ENCODE measurements at places on chromosomes 1 and 21.

DNA sequence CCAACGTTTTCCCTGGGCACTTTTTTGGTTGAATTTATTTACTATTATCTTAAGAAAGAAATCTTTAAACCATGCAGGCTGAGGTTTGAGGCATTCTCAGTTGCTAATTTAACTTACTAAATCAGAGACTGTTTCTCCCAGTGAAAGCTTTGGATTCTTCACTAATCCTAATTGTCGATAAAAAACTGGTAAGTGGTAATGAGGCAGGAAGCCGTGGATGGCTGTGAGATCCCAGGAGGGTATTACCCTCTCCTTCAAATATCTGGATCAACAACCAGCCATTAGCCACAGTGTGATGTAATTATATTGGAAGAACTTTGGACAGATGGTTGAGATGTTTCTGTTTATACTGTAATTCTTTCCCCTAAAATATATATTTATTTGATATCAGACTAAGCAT is 485.0 kb downstream of the DISC1 start:
- DNase-seq: no peak

- no peak for DNase-seq
These were observed 280.4 kb downstream of the HLX start for GRCh38 chr1:221159608-221160007.

- DNase-seq: no peak
These were observed 72.0 kb downstream of the NPHP4 start for GRCh38 chr1:5920201-5920600.

- DNase-seq: peak; percentile 74
These were observed 141.2 kb downstream of the SLC44A5 start for GRCh38 chr1:75469586-75470173.

DNA sequence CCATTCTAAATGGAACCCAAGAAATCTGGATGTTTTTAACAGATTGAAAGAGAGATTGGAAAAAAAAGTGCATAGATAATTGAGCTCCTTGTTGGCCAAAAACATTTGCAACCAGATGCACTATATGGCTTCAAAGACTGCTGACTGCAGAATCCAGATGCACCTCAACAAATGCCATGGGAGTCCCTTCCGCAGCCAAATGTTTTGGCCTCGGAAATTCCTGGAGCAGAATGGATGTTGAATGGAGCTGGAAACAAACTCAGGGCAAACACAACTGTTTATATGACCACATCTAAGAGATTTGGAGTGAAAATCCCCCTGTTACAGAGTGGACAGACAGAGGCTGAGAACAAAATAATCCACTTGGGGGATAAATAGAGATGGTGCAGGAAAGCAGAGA is 285.0 kb upstream of the NFIA start:
- DNase-seq: no peak

DNA sequence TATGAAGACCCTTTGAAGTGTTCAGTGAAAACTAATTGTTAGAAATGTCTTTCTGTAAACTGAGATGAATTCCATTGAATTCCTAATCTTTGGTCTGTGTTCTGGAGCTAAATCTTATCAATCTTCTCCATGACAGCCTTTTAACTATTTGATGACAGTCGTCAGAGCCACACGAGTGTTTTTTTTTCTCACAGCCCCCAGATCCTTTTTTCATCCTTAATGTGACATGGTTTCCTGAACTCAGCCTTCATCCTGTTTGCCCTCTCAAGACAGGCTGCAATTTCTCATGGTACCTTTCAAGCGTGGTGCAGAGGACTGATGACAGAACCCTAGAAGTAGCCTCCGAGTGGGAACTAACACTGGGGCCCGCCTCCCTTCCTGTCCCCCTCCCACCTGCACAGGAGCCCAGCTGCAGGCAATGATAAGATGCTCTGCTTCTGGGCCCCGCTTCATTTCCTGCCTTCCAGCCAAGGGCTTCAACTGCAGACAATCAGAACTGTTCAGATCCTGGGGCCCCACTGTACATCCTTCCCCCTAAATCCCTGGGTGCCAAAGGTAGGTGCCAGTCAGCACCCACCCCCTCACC is 114.6 kb upstream of the VAV3 start:
- no peak for DNase-seq

GRCh38 chr1:69502991-69503390 is 64.7 kb upstream of the LRRC7 start:
- no peak for DNase-seq

GRCh38 chr1:8702472-8702849 is 115.0 kb downstream of the RERE start:
- DNase-seq: no peak

DNA sequence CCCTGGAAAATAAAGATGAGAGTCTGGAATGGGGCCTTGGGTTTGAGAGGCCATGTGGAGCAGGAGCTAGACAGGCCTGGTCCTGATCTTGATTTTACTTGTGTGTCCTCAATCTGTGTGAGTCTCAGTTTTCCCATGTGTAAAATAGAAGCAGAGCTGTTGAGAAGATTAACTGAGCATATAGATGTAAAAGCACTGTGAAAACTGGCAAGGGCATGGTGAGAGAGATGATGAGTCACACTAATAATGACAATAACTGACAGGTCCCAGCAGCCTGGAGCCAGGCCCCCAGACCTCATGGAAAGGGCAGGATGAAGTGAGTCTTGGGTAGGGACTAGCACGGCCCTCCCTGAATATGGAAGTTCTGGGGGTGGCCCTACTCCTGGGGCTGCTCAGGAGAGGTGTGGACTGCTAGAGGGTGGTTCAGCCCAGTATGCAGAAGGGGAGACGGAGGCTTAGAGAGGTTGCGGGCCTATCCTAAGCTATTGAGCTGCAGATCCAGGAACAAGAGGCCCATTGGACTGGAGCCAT is 2.8 kb upstream of the AHDC1 start:
- DNase-seq: no peak

DNA sequence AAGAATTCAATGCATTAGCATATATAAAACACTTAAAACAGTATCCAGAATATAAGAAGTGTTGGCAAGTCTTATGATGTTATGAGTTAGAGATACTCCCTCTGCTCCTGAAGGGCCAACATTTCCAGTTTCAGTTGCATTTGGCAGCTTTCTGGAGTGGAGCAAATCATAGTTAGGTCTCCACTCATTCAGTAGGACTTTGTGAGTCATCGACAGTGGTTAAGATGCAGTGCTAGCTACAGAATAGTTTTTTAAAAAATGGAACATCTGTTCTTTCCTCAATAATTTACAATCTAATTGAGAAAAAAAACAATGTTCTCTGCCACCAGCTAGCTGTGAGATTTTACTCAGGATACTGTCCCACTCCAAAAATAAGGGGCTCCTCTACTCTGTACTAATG is 389.1 kb downstream of the HLX start:
- peak; percentile 33 for DNase-seq

GRCh38 chr1:113686891-113687618 is 72.2 kb downstream of the PHTF1 start:
- no peak for DNase-seq

GRCh38 chr21:28239340-28239739 is 753.3 kb downstream of the LTN1 start:
- no peak for DNase-seq

GRCh38 chr1:214801191-214801590 is 198.2 kb downstream of the CENPF start:
- DNase-seq: no peak

- no peak for DNase-seq
These were observed 686.5 kb upstream of the ADGRL2 start for GRCh38 chr1:81114191-81114590.

DNA sequence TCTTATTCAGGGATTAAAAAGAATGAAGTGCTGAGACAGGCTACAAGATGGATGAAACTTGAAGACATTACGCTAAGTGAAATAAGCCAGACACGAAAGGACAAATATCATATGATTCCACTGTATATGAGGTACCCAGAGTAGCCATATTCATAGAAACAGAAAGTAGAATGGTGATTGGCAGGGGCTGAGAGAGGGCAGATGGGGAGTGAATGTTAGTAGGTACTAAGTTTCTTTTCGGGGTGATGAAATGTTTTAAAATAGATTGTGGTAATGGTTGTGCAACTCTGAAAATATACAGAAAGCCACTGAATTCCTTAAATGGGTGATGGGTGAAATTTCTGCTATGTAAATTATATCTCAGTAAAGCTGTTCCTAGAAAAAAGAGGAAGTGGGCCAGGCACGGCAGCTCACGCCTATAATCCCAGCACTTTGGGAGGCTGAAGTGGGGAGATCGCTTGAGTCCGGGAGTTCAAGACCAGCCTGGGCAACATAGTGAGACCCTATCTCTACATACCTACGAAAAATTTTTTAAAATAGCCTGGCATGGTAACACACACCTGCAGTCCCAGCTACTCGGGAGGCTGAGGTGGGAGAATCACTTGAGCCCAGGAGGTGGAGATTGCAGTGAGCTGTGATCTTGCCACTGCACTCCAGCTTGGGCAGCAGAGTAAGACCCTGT is 15.9 kb downstream of the SLC27A3 start:
- DNase-seq: peak; percentile 79

DNA sequence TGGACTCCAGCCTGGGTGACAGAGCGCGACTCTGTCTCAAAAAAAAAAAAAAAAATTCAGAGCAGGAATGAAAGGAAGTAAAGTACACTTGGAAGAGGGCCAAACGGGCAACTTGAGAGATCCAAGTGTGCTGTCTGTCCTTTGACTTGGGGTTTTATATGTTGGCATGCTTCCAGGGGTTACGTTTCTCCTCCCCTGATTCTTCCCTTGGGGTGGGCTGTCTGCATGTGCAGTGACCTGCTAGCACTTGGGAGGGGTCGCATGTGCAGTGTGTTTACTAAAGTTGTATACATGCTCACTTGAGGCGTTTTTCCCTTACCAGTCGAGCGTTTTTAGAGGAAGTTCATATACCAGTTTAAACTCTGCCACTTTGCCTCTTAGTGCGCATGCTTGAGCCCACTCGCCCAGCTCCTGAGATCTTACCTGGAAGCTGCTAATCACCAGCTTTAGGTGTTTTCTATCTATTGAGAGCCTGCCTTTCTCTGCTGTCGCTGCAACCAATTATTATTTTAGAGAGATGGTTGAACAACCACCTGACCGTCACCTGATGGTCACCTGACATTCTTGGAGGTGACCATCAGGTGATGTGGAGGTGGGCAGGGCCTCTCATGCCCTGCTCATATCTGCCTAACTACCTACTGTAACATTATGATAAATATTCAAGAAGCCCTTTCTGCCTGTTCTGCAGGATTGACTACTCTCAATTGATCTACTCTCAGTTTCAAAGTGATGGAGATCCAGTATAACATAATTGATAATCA is 140.1 kb downstream of the MACF1 start:
- no peak for DNase-seq

- no peak for DNase-seq
These were observed 108.0 kb downstream of the SGIP1 start for GRCh38 chr1:66641891-66642473.

DNA sequence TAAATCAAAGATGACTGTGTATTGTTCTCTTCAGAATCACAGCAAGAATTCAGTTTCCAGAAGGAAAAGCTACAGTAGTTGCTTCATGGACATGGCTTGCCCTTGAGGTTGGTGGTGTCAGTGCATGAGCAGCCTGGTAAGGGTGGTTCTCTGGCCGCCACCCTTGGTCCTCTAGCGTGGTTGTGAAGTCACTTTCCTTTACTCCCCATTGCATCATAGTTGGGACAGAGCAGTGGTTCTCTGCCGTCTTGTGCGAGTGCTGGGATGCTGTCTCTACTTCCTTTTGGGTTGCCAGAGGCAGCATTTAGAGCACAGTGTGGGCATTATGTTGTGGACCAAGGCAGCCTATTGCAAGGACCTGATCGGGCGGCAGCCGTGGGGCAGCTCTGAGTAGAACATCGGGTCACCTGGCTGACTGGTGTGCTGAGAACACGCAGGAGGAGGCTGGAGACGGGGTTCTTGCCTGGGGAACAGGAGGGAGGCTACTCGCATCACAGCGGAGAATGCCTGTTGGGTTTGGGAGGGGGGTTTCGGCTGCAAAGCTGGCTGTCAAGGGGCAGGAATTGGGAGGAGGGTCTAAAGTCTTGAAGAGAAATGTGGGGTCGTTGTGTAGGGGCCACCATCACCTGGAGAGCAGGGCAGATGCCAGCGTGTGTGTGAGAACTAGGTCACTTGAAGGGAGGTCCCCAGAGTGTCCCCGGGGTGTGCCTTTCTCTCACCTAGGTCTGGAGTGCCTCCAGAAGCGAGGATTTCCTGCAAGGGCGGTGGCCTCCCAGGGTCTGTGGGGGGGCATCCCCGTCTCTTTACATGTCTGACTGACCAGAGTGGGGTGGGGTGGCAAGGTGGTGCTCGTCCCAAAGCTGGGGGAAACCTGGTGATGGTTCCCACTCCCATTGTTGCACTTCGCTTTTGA is 6.3 kb downstream of the ARF1 start:
- DNase-seq: no peak

GRCh38 chr1:37691497-37692077 is 729 bp upstream of the CDCA8 start:
- peak; percentile 28 for DNase-seq

DNA sequence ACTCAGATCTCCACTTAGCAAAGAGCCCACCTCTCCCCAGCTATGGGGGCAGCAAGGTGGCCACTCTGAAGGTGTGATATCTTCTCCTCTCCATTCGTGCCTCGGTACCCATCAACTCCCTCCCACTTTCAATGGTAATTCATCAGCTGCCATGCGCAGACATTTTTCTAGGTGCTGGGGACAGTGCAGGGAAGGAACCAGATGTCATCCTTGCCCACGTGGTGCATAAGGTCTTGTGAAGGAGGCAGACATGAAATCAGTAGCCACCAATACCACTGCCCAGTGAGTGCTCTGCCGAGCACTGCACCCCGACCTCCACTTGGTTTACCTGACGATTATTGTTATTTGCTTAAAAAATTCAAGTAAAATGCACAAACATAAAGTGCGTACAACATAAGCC is 76.3 kb upstream of the CSF3R start:
- no peak for DNase-seq

DNA sequence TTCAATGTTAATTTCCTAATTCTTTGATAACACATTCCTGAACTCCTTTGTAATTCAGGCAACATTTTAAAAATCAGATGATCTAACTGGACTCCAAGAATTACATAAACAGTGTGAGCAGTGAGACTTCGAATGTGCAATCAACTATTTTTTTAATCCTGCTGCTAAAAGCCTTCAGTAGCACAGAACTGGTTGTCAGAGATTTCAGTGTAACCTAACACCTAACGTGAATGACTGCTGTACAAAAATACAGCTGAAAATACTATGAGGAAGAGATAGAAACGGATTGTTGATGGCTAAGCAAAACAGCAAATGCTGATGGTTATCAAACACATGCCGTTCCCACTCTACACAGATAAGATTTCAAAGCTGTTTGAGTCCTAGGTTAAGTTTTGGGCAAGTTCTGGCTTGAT is 46.1 kb downstream of the APP start:
- peak; percentile 44 for DNase-seq

- DNase-seq: no peak
These were observed 707 bp downstream of the PRCC start for GRCh38 chr1:156767879-156768604.

DNA sequence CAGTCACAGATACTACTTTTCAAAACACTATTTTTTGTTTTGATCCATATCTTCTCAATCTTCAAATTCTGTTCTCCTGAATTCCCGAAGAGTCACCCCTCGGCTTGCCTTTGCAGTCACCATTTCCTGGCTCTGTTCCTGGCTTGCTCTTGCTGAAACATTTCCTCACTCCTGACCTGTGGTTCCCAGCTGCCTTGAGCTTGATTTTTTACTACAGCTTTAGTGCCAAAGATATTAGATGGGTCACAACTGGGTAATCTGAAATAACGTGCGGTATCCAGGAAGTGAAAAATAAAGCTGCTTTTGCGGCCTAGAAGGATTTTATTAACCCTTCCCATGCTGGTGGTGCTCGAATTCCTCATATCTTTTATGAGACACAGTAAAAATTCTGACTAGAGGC is 318.8 kb downstream of the PCP4 start:
- DNase-seq: no peak
